ENCODE measurements at places on chromosomes 1 and 21.

DNA sequence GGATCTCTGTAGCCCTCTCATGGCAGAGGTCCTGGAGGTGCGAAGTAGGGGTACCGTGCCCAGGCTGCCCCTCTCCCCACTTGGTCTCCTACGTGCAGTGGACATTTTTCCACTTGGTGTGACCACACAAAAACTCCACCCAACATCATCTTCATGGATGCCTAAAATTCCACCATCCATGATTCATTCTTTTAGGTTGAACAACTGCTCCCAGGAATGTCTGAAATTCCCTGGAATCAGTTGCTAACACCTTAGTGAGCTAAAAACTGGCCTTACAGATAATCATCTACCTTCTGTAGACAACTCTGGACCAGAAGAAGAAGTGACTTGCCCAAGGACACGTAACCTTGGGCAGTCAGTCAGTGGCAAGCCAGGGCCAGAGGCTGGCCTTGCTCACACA lies 32.1 kb upstream of the CLIC4 start:
- DNase-seq = no peak

DNA sequence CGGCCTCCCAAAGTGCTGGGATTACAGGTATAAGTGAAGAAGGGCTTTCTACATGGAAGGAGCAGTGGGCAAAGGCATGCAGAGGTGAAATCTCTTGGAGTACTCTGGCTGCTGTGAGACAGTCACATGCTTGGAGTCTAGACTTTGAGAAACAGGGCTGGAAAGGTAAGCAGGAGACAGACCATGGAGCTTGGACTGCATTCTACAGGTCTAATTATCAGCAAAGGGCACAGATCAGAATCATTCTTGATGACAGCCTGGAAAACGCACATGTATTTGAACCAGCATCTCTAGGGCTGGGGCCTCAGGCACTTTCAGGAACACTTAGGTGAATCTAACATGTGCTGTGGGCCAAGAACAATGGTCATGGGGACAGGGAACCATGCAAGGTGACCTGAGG lies 7.3 kb upstream of the PRELP start:
- no peak for DNase-seq

- DNase-seq = no peak
These were observed 5.0 kb downstream of the C4BPA start for GRCh38 chr1:207109004-207109403.

DNA sequence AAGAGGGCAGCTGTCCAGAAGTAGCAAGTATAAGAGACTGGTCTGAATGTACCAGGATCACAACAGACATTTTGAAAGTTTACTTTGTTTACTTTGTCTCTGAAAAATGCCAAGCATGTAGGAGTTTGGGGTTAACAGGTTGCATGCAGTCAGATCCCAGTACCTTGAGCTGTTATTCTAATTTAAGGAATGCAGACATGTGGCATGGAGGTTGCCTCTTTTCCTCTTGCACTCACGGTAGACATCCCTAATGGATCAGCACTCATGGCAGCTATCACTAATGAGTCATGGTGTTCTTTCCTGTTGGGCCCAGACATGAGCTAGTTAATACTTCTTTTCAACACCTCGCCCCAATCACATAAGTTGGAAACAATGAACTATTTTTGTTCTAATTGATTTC lies 67.3 kb downstream of the GADD45A start:
- no peak for DNase-seq

DNA sequence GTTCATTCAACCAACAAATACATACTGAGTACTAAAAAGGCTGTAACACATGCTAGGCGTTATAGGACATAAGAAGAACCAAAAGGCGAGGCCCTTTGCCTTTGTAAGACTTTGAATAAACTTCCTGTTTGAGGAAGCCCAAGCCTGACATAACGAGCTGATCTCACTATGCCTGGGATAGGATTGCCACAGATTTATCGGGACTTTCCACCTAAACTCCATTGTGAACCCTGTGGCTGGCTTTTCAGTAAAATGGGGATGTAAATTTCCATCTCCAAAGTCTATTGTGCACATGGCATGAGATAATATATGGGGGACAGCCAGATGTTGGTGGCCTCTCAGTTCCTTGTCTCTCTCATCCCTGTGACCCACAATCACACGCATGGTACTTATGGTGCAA lies 41.9 kb downstream of the LMO4 start:
- DNase-seq = no peak

GRCh38 chr21:31493350-31493880 lies 149.4 kb upstream of the TIAM1 start:
- DNase-seq = no peak

DNA sequence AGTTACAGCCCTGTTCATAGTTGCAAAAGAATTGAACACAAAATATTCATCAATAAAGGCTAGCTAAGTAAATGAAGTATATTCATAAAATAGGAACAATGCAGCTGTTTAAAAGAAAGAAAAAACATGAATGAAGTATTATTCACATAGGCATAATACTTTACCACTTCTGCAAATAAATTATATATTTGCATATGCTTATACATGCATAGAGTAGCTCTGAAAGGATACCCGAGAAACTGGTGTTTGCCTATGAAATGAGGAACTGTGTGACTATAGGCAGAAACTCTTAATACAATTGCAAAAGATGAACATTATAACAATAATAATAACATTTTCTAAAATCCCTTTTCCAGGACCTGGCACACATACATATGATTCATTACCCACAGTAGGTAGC lies 385.9 kb downstream of the DSCAM start:
- no peak for DNase-seq

- no peak for DNase-seq
These were observed 102.7 kb upstream of the IVNS1ABP start for GRCh38 chr1:185419718-185420117.

GRCh38 chr1:104028416-104029035 lies 278.8 kb downstream of the AMY1C start:
- no peak for DNase-seq

DNA sequence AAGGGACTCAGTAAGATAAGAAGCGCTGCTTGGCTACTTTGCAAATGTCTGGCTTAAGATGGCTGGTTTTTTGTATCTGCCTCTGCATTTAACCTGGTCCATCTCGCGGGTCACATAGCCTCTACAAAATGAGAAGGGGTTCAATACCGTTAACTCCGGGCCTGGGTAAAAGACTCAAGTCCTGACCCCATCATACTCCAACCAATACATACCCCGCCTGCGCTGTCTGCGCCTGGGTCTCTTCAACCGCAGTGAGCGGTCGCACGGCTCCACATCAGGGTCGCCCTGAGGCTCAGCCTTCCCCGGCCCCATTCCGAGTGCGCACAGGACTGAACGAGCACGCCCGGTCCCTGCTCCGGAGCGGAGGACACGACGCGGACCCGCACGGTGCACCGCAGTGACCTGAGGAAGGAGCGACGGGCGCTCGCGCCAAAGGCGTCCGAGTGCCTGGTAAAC lies 558 bp upstream of the PGD start:
- DNase-seq = no peak

DNA sequence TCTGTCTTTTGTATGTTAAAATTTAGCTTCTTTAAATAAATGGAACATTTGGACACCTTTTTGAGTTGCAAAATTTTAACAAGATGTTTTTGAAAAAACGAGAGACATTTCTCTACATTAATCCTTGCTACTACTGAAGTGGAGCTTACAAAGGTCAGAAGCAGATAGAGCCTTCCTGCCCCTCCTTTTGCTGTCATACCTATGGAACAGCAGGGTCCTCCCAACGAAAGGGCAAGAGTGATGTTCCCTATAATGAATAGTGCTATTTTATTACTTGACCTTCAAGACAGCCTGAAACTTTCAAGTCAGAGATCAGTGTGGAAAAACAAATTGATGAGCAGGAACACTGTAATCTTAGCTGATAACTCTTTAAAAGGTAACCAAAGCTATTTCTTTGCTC lies 1538.9 kb downstream of the PLA2G4A start:
- no peak for DNase-seq

Measured in activated naive CD4-positive, alpha-beta T cell treated with anti-CD3 and anti-CD28 coated beads, Interleukin-2, amount 50 U/mL, for 16 hours (primary cell).